Effector memory CD4-positive, alpha-beta T cell (primary cell): ENCODE measurements at places on chromosomes 3 and 15.

DNA sequence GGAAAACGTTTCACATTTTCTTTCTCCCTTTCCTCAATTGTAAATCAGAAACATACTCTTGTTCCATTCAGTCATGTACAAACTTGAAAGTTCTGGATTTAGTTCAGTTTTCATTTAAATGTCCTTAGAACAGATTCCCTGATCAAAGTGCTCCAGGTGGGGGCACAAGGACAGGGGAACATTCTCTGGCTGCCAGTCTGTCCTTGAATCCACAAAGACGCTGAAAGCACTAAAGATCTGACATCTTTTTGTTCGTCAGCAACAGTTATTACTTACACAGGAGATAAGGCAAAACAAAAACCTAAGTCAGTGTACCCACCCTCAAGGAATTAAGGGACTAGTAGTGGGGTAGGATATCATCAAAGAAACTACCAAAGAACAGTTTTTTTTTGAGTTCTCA lies 139.2 kb downstream of the GHSR start:
- no peak for DNase-seq

- no peak for DNase-seq
These were observed 56.6 kb downstream of the XXYLT1 start for GRCh38 chr3:195214381-195214780.

DNA sequence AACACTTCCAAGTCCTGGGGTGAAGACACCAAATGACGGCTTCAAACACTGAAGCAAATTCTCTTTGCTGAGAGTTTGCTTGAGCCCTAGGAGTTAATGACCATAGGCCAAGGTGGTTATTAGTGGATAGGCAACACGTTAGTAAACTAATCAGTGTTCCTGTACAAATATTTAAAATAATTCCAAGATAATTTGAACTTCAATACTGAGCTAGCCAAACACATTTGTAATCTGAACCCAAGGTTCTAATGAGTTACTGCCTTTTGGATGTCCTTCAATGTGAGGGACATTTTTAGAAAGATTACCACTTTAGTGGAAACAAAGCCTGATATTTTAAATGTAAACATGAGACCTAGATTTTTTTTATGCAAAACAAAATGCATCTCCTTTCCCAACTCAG lies 94.6 kb downstream of the THRB start:
- DNase-seq: no peak

- no peak for DNase-seq
These were observed 585.2 kb downstream of the EPHA3 start for GRCh38 chr3:89692601-89693000.

- no peak for DNase-seq
These were observed 165.7 kb upstream of the TSC22D2 start for GRCh38 chr3:150242220-150242936.

DNA sequence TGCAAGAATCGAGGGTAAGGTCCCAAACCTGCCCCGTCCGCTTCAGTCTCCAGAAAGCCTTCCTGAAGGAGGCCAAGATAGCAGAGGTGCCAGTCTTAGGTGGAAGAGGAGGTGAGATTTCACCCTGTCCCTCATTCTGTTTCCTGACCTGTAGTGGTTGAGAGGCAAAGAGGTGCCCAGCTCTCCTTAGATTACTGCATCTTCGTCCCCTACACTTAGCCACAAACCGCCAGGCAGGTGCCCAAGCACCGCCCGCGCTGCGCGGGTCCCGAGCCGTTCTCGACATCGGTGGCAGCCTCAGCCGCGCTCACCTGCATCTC lies 23.8 kb upstream of the POLG start:
- DNase-seq: no peak

DNA sequence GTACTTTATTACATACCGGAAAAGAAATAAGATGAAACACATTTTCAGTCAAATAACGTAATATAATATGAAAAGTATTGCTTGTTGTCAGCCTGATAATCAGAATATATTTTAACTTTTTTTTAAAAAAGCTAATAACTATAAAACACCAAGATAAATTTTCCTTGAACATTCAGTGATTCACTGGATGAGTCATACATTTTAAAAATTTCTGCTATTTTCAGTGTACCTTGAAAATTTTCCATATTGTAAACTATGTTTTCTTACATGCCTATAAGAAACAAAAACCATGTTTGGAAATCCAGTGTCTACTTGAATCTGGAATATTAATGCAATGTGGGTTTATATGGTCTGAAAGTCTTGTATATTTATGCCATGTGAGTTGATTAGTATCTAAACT lies 36.3 kb upstream of the MEIS2 start:
- DNase-seq: no peak

- no peak for DNase-seq
These were observed 529.7 kb upstream of the IL12A start for GRCh38 chr3:159458982-159459381.

- DNase-seq: no peak
These were observed 15.8 kb downstream of the CYP11A1 start for GRCh38 chr15:74351670-74352069.

- DNase-seq: no peak
These were observed 76.4 kb upstream of the STT3B start for GRCh38 chr3:31456373-31456772.

DNA sequence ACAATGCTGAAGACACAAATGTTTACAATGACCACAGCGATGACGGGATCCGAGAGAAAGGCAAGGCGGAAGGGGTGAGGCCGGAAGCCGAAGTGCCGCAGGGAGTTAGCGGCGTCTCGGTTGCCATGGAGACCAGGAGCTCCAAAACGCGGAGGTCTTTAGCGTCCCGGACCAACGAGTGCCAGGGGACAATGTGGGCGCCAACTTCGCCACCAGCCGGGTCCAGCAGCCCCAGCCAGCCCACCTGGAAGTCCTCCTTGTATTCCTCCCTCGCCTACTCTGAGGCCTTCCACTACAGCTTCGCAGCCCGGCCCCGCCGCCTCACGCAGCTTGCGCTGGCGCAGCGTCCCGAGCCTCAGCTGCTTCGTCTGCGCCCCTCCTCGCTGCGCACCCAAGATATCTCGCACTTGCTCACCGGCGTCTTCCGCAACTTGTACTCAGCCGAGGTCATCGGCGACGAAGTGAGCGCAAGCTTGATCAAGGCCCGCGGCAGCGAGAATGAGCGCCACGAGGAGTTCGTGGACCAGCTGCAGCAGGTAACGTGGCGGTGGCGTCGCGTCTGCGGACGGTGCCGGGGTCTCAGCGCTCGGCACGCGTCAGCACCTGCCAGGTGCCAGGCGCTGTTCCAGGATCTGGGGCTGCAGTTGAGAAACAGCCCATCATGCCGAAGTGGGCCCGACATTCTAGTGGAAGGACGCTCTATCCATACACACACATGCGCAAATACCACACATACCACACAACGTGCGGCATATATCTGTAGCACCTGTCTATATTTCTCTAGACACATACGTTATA lies at the start of gene DLEC1:
Gene DLEC1 (plus strand): TSS at position 108 of the 798 bp plus-strand sequence. CDS start 18 bp downstream, at position 126.
- peak; percentile 79 for DNase-seq

GRCh38 chr3:144308396-144308795 lies 336.8 kb downstream of the DIPK2A start:
- DNase-seq: no peak

DNA sequence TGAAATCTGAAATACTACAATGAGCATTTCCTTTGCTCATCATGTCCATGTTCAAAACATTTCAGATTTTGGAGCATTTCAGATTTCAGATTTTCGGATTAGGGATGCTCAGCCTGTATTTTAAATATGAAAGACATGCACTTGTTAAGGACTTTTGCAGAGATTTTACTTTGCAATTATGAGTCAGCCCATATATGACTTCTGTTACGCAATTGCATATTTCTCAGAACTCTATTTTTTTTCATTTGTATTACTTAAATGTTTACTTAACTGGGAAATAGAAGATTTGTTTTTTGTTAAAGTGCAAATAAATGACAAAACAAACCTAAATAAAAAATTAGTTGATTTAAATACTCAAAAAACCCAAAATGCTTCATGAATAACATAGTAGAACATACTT lies 376.2 kb downstream of the ZBTB20 start:
- DNase-seq: no peak
